ENCODE measurements at places on chromosomes 6 and 20.

- H3K27me3 ChIP-seq, result peaks cover 40% of the 10 kb centered on the region
- DNase-seq, result peak; percentile 40
- H3K4me3 ChIP-seq, result no peak overlapping the region
- peaks cover 3% of the 10 kb centered on the region for H3K4me1 ChIP-seq
Measured at GRCh38 chr6:127520066-127520465, 931 bp upstream of the MTCL3 start.

DNA sequence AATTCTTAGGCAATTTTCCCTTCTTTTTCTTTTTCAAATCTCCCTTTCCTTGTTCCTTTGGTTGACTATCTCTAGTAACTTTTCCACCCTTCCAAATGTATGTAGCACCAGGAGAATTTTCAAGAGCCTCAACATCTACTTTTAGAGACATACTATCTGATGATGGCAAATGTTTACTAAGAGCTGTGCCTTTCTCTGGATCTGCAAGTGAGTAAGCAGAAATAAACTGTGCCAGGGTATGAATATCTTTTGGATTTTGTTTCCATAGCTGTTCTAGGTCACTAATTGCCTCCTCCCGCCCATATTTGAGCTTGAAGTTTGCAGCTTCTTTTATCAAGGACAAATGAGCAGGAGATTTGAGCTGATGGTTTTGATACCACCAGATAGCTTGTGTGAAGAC is 69.5 kb downstream of the GTF2H5 start:
- H3K4me1 ChIP-seq, result no peaks in the 10 kb centered on the region
- H3K27ac ChIP-seq, result no peak overlapping the region
- no peak for DNase-seq
- no peak overlapping the region for H3K4me3 ChIP-seq

DNA sequence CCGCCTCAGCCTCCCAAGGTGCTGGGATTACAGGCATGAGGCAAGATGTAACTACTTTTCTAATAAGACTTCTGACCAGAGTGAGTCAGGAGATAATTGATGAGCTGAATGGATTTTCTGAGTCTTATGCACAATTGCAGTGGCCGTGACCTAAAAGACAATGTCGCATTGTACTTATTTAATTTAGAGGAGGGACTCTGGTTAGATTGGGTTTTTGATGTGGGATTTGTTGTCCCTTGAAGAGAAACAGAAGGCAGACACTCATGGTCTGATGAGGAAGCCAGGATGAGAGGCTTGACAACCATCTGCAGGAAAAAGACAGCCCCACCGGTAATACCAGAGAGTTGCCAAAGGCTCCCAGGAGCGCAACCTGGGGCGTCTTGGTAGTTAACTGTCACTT is 68.0 kb downstream of the ISM1 start:
- no peaks in the 10 kb centered on the region for H3K4me1 ChIP-seq
- no peak overlapping the region for H3K4me3 ChIP-seq
- no peaks in the 10 kb centered on the region for H3K27me3 ChIP-seq
- no peak overlapping the region for H3K27ac ChIP-seq
- DNase-seq, result no peak

DNA sequence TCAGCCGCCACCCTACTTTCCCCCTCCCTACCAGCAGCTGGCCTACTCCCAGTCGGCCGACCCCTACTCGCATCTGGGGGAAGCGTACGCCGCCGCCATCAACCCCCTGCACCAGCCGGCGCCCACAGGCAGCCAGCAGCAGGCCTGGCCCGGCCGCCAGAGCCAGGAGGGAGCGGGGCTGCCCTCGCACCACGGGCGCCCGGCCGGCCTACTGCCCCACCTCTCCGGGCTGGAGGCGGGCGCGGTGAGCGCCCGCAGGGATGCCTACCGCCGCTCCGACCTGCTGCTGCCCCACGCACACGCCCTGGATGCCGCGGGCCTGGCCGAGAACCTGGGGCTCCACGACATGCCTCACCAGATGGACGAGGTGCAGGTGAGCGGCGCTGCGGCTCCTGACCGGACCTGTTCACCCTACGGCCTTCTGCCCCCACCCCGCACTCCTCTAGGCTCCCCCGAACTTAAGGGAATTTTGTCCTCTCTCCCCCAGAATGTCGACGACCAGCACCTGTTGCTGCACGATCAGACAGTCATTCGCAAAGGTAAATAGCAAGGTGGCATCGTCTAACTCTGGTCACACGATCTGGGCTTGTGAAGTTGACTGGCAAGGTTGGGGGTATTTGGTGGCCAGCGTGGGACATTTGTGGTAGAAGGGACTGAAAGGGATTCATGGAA is 2.3 kb downstream of the TFAP2C start:
- no peak overlapping the region for H3K27ac ChIP-seq
- H3K27me3 ChIP-seq, result peaks cover 100% of the 10 kb centered on the region
- DNase-seq, result no peak
- H3K36me3 ChIP-seq, result no peaks in the 10 kb centered on the region

GRCh38 chr6:4664117-4664626 is 112.0 kb upstream of the CDYL start:
- no peak for DNase-seq
- no peaks in the 10 kb centered on the region for H3K4me1 ChIP-seq
- H3K27me3 ChIP-seq, result no peaks in the 10 kb centered on the region
- no peak overlapping the region for H3K27ac ChIP-seq
- no peak overlapping the region for H3K4me3 ChIP-seq

- no peaks in the 10 kb centered on the region for H3K36me3 ChIP-seq
- DNase-seq, result no peak
- no peak overlapping the region for H3K27ac ChIP-seq
- H3K27me3 ChIP-seq, result no peaks in the 10 kb centered on the region
Measured at GRCh38 chr6:154885214-154885613, 109.9 kb upstream of the TIAM2 start.

DNA sequence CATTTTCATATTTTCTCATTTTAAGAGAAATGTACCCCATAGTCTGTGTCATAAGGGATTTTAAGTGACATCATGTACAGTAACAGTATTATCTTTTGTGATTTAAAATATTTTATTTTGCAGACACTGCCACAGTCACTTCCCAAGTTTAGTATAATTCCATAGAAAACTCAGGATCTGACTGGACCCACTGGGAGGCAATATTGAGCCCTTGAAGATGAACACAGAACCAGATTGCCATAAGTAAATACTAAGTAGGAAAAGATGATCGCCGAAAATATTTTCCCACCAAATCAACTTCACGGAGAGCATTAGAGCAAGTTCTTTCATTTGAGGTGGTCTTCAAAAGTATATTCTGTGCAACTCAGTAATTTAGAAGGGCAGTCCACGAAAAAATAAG is 17.6 kb upstream of the PKHD1 start:
- no peaks in the 10 kb centered on the region for H3K4me1 ChIP-seq
- H3K27ac ChIP-seq, result no peak overlapping the region
- no peaks in the 10 kb centered on the region for H3K36me3 ChIP-seq
- DNase-seq, result no peak
- peaks cover 5% of the 10 kb centered on the region for H3K27me3 ChIP-seq

GRCh38 chr6:84625506-84625905 is 138.9 kb downstream of the TBX18 start:
- peak; percentile 24 for DNase-seq
- peaks cover 20% of the 10 kb centered on the region for H3K4me1 ChIP-seq
- H3K27ac ChIP-seq, result no peak overlapping the region

- peaks cover 1% of the 10 kb centered on the region for H3K36me3 ChIP-seq
- H3K4me3 ChIP-seq, result no peak overlapping the region
- DNase-seq, result no peak
- no peaks in the 10 kb centered on the region for H3K4me1 ChIP-seq
- H3K27ac ChIP-seq, result no peak overlapping the region
Measured at GRCh38 chr20:24964506-24964840, 15.4 kb downstream of the CST7 start.

- H3K27me3 ChIP-seq, result no peaks in the 10 kb centered on the region
- peak overlapping the region; percentile 86 for H3K27ac ChIP-seq
- H3K4me1 ChIP-seq, result peaks cover 25% of the 10 kb centered on the region
Measured at GRCh38 chr20:35133735-35134134, 13.4 kb downstream of the EDEM2 start.

DNA sequence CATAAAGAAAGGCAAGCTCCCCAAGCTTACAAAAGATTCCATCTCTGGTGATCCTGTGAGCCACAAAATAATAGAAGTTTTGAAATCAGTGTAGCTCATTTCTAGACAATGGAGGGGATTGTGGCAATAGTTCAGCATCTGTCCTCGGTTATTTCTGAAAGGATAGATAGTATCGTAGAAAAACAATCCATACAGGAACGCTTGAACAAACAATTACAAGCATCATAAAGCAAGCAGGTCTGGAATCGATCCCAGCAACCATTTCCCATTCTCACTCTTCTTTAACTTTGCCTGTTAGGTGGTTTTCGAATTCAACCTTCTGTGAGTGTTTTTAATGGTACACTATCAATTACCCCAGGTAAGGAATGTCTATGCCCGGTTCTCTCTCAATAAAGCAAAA is 931.1 kb downstream of the KIF16B start:
- H3K27ac ChIP-seq, result no peak overlapping the region
- no peaks in the 10 kb centered on the region for H3K27me3 ChIP-seq
- no peak overlapping the region for H3K4me3 ChIP-seq
- H3K36me3 ChIP-seq, result no peaks in the 10 kb centered on the region
- DNase-seq, result no peak

DNA sequence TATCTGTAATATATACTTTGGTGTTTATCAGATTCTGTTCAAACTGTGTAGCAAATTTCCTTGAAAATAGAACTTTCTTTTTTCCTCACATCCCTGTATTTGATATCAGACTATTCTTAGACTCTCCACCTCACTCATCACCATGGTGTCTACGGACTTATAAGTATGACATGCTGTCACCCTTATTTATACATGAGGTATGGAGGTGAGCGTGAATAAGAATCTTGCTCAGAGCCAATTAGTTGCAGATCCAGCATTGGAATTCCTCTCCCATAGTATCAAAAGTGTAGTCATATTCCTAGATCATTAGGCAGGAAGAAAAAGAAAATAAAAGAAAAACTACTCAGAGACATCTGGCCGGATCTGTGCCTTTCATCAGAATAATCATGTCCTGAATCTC is 43.0 kb downstream of the TPD52L1 start:
- peaks cover 33% of the 10 kb centered on the region for H3K4me1 ChIP-seq
- H3K27ac ChIP-seq, result peak overlapping the region; percentile 80
- no peak overlapping the region for H3K4me3 ChIP-seq
- no peaks in the 10 kb centered on the region for H3K27me3 ChIP-seq
- no peaks in the 10 kb centered on the region for H3K36me3 ChIP-seq

GRCh38 chr20:23111307-23111943 is 25.3 kb upstream of the CD93 start:
- no peak overlapping the region for H3K27ac ChIP-seq
- DNase-seq, result no peak
- H3K36me3 ChIP-seq, result no peaks in the 10 kb centered on the region
- no peak overlapping the region for H3K4me3 ChIP-seq
- H3K27me3 ChIP-seq, result no peaks in the 10 kb centered on the region

DNA sequence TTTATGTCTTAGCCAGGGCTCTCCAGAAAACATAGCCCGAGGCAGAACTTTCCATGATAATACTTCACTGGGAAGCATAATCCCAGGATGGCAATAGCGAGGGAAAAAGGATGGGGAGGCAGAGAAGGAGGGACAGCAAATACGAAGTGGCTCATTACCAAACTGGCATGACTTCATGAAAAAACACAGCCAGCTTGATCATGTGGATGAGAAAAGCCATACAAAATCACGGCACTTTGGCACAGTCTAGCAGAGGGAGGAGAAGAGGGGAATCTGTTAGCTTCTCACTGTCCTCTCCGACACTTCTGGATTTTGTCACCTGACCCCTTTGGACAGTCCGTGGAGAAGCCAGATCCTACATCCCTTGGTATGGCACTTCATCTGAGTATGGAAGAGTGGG is 212.5 kb upstream of the GRIK2 start:
- no peak for DNase-seq
- peaks cover 22% of the 10 kb centered on the region for H3K4me1 ChIP-seq

DNA sequence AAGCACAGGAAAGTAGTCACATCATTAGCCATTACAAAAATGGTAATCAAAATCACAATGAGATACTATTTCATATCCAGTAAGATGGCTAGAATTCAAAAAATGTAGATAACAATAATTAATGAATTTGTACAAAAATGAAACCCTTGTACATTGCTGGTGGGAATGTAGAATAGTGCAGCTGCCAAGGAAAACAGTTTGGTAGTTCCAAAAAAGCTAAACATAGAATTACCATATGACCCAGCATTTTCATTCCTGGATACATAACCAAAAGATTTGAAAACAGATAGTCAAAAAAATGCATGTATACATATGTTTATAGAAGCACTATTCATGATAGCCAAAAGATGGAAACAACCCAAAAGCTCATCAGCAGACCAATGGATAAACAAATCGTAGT is 251.1 kb upstream of the RAB32 start:
- no peaks in the 10 kb centered on the region for H3K36me3 ChIP-seq
- no peak for DNase-seq
- no peaks in the 10 kb centered on the region for H3K4me1 ChIP-seq
- no peaks in the 10 kb centered on the region for H3K27me3 ChIP-seq

DNA sequence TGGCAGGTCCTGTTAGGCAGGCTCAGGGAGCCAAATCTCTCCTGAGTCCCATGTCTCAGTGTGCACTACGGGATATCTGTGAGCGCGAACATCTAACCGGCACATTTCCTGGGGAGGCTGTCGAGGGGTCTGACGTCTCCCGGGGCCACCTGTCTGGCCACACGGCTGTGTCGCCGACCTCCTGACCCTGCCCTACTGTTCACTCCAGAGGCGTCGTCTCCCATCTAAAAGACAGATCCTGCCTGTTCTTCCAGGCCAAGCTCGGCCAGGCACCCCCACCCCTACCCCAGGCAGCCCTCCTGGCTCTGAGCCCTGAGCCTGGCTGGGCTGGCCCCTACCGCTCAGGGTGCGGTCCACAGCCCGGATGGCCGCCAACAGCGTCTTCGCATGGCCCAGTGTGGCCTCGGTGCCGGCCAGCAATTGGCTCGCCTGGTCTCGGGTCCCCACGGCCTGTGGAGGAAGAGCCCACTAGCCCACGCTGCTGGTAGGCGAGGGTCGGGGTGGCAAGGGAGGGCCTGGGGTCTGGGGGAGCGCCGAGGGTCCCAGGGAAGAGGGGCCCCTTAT is 16.6 kb downstream of the ADRM1 start:
- H3K4me1 ChIP-seq, result no peaks in the 10 kb centered on the region
- DNase-seq, result no peak
- no peaks in the 10 kb centered on the region for H3K27me3 ChIP-seq
- no peak overlapping the region for H3K27ac ChIP-seq
- no peak overlapping the region for H3K4me3 ChIP-seq

- H3K4me1 ChIP-seq, result no peaks in the 10 kb centered on the region
- no peak for DNase-seq
- H3K36me3 ChIP-seq, result no peaks in the 10 kb centered on the region
- no peak overlapping the region for H3K27ac ChIP-seq
- H3K4me3 ChIP-seq, result no peak overlapping the region
Measured at GRCh38 chr6:157551041-157551832, 170.2 kb downstream of the ZDHHC14 start.

Data from cardiac muscle cell (in vitro differentiated cells and primary cell).